ENCODE measurements at places on chromosomes 6 and 20.

DNA sequence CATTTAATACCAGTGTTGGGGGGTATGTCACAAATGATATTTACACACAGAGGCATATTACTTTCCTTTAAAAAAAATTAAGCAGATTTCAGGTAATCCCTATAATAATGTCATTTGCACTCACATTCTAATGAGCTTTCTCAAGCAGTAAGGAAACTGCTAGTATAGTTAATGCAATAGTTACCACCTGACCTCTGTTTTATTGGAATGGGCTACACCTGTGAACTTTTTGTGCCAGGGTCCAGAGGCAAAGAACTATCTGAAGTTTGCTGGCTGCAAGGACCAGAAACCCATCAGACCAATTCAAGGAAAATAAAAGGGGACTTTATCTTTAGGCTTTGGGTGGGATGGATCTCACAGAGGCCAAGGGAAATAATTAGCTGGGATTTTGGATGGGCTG, 2.9 kb upstream of the ZHX3 start:
- no peak for DNase-seq

DNA sequence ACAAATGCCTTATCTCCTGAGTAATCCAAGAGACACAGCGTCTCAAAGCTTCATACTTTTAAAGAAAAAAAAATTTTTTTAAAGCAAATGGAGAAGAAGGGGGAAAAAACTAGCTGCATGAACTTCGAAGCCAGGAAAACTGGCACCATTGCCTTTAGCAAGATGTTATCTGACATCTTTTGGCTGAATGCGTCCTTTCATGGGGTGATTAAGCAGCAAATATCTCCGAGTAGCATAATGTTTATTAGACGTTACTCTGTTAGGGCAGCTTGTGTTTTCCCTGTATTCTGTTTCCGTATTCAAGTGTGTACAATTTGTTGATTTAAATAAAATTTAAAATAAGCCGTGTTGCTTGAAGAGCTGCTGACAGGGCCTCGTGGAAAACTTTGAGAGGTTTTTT, 76.5 kb upstream of the TSHZ2 start:
- no peak for DNase-seq

DNA sequence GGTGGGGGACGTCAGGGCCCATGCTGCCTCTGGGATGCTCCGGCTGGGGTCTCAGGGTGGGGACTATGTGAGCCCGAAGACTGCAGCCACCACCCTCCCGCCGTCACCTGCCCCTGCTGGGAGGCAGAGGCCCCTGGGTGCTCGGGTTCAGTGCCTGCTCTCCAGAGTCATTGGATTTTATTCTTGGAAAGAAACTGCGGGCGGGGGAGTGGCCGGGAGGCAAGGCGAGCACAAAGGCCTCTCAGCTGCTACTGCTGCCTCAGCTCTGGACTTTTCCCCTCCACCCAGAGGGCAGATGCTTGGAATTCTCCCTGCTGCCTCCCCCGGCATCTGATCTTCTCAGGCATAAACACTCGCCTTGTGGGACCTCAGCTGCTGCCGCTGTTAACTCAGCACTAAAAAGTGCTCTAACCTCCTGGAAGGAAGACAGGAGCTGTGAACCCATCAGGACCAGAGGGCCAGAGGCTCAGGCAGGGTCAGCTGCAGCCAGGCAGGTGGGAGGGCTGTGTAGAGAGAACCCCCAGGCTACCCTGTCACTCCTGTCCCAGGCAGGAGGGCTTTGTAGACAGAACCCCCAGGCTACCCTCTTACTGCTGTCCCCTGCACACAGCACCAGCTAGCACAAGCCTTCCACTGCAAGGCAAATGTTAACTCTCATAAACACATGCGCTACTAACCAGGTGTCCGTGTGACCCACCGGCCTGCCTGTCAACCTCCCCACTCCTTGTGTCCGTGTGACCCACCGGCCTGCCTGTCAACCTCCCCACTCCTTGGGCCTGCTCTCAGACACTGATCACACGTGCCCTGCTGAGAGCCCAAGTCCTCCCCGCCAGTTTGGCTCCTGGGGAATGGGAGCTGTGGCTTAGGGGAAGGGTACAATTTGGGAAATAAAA, 9.4 kb upstream of the FRMD1 start:
- no peak for DNase-seq

GRCh38 chr6:13445005-13445743, 42.2 kb downstream of the GFOD1 start:
- DNase-seq: peak; percentile 55

- no peak for DNase-seq
Observed at GRCh38 chr20:57398231-57398821, 7.1 kb downstream of the RBM38 start.

DNA sequence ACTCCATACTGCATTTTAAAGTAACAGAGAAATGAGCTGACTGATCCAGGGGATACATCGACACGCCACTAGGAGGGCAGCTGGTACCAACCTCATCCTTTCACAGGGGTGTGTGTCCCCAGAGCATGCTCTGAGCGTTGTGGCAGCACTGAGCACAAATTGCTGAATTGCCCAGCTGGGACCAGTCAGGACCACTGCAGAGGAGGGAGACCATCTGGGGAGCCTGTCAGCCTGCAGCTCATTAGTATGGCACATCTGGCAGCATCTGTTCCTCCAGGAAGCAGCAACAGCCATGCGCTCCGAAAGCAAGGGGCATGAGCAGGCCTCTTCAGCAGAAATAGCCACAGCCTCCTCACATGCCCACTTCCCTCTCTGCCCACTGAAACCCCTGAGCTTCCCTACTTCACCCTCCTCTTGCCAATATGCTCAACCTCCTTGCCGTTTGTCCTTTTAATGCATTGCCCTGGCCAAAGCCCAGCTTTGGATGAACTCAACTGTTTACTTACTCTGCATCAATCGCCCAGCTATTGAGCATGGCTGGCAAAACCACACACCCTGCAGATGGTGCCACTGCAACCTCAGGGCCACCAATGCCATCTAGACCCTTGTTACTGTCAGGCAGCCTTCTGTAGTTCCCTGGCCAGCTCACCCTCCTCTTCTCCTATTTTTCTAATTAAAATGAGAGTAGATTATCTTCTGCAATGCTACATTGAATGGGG, 77.6 kb upstream of the NEDD9 start:
- DNase-seq: no peak

GRCh38 chr6:14910692-14911547, 334.9 kb upstream of the JARID2 start:
- peak; percentile 11 for DNase-seq

DNA sequence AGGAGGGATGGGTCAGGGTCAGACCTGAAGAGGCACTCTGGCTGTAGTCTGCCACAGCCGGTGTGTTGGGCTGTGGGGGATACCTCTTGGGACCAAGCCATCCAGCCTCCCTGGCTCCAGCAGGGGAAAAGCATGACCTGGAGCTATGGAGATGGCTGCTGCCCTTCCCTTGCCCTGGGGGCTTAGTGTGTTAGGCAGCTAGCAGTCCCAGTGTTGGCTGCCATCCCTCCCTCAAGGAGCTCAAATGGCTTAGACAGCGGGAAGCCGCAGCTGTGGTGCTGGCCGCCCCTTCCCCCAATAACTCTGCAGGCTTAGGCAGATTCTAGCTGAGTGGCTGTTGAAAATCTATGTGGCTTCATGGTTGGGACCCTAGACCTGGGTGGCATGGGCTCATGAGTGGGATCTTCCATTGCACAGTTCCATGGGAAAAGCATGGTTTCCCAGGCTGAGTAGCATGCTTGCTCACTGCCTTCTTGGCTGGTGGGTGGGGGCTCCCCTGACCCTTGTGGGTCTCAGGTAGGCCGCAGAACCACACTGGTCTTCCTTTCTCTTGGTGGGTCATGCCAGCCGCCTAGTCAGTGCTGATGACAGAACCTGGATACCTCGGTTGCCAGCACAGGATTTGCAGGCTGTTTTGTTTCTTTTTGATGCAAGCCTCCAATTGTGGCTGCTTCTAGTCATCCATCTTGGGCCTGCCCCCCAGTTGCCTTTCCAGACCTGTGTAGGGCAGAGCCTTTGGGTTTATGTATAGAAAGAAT, 69.0 kb upstream of the AHI1 start:
- DNase-seq: no peak
